ENCODE measurements at places on chromosomes 2 and 18.

- no peak for DNase-seq
These were observed 208.4 kb upstream of the ZNF521 start for GRCh38 chr18:25560369-25560768.

GRCh38 chr18:24023185-24023814 is 8.7 kb downstream of the TTC39C start:
- no peak for DNase-seq

- DNase-seq, result no peak
These were observed 78.8 kb upstream of the TTC21B start for GRCh38 chr2:166032361-166032760.

- DNase-seq, result no peak
These were observed 25.4 kb downstream of the SPP2 start for GRCh38 chr2:234075947-234076346.

GRCh38 chr2:225052703-225053102 is 10.4 kb upstream of the DOCK10 start:
- DNase-seq, result no peak

DNA sequence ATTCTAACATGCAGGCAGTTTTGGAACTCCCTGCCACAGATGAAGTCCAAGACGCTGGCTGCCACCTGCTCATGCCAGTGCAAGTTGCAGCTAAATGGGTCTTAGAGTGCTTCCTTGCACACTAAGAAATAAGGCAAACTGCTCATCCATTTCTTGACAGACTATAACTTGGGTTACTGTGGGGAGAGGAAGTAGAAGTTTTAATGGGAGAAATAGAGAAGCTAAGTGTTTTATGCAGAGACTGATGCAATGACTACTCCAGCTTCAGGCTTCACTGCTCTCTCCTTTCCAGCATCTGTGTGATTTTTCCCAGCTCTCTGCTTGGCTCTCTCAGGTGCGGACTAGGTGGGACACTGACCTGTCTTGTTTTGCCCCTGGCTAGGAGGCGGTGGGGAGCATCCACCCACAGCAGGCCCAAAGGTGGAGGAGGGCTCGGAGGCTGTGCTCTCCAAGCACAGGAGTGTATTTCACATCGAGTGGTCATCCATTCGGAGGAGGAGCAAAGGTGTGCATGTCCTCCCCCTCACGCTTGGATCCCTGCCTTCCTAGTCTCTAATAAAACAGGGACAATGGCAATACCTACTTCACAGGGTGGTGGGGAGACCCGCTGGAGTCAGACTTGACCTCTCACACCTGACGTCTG is 48.2 kb downstream of the SLC14A2 start:
- DNase-seq, result no peak

All from stimulated activated CD4-positive, alpha-beta T cell treated with anti-CD3 and anti-CD28 coated beads, Interleukin-1b, Interleukin-23, amount 100 ng/mL, for 4 hours (primary cell).